ENCODE measurements at places on chromosomes 5 and 9.

DNA sequence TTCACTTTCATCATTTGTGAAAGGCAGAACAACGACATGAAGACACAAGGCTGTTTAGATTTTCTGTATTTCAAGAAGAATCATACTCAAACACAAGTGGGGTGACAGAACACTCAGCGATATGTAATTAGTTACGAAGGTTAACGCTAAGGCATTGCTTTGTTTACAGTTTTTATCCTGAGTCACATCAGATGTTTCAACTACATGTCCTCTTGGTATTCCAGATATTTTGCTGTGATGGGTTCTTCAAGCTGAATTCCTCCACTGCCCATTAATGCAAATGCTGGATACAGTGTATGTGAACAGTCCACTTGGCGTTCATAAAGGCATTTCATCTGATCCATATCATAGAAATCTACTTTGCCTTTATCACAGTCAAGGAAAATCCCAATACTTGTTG is 43.4 kb downstream of the TRIM36 start:
- no peak for DNase-seq

GRCh38 chr5:155929112-155929511 is 397.9 kb upstream of the SGCD start:
- DNase-seq, result no peak

DNA sequence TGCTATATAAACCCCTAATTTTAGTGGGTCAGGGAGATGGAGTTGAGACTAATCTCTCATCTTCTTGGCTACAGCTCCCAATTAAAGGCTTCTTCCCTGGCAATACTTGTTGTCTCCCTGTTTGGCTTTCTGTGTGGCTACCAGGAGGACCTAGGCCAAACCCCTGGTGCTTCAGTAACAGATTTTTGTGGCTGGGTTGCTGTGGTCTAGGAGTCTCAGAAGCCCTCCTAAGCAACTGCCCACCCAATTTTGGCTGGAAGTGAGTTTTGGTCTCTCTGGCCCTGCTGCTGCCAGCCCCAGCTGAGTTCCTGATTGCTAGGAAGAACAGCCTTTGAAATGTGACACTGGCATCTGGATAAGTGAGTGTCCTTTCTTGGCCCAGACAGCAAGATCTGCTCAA is 9.8 kb downstream of the RIGI start:
- no peak for DNase-seq

DNA sequence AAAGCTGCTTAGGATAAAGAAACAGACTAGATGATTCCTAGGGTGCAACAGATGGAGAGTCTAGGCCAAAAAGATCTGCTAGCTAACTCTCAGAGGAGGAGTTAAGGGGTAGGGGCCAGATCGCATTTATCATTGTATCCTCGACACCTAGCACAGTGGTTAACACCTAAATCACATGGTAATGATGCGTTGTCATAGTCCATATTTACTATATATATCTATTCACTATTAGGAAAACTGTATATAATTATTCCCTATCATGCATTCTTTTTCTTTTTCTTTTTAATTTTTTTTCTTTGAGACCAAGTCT is 92.8 kb upstream of the SLC44A1 start:
- DNase-seq, result no peak

GRCh38 chr5:173924899-173925298 is 36.8 kb downstream of the CPEB4 start:
- DNase-seq, result no peak

GRCh38 chr5:35285011-35285410 is 54.7 kb upstream of the PRLR start:
- DNase-seq, result no peak

DNA sequence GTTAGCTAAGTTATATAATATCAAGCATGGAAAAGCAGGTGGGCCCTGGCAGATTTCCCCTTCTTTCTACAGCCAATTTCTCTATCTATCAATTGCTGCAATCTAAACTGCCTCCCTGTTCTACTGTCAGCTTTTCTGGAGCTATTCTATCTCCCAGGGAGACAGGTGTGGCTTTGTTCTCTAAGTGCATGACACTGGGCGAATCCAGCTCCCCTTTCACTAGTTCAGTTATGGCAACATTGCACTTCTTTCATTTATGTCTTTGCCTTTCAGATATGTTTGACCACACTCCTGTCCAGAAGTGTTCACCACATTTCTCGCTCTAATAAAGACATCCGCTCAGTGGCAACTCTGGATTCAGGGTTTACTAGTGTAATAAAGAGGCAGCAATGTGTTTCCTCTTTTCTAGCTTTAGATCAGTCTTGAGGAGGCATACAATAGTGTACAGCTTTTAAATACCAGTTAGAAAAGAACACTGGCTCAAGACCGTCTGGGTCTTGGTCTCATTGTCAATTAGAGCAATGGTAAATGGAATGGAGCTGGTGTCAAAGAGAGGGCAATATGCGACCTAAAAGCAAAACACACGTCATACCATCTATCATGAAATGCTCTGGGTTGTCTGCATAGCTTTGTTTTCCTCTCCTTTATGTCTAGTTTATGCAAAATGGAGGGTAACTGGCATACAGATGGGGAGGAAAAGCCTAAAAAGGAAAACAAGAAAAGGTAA is 197.0 kb downstream of the SLF1 start:
- peak; percentile 86 for DNase-seq

DNA sequence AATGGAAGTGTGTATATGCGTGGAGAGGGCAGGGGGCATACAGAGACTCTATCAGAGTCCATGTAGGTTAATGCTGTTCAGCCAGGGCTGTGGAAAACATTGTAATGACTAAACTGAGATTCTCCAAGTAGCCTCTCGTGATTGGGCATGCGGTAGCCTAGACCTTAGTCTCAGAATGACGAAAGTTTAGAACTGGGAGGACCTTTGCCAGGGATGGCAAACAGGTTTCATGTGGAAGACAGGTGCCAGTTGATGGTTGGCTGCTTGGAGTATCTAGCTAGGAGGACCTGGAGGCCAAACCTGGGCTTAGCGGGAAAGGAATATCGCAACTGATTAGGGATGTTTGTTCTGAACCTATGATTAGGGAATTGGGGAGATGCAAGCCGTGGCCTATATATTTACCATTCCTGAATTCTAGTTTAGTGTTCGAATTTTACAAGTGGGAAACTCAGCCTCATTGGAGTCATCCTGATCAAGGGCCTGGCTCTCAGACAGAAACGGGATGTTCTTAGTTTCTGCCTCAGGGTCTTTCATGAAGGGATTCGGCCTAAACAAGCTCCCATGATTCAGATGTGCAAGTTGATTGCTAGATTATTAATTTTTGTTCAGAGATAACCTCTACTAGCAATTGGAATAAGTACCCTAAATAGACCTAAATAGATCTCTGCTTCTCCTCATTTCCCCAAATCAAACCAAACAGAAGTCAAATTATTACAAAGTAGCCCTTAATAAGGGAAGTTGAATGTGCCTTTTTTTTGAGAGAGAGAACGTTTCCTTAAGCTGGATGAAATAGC is 26.8 kb upstream of the TJP2 start:
- DNase-seq, result no peak

- no peak for DNase-seq
Observed at GRCh38 chr5:57824047-57824446, 341.4 kb upstream of the ACTBL2 start.

- DNase-seq, result peak; percentile 25
Observed at GRCh38 chr5:102153003-102153759, 142.9 kb downstream of the SLCO4C1 start.

DNA sequence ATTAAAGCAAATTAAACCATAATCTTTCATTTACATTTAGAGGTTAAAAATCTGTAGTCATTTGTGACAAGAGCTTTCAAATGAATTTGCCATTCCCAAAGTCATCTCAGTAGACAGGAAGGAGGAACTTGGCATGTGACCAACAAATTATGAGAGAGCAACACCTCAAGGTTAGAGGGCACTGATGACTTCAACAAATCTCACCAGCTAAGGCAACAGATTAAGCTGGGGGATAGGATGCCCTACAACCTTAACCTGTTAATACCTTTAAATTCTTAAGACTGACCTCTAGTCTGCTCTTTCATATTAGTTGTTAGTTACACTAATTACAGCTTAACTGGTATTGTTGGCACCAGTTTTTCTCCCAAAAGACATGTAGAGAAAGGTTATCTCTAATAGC is 18.4 kb downstream of the POU5F2 start:
- peak; percentile 21 for DNase-seq

DNA sequence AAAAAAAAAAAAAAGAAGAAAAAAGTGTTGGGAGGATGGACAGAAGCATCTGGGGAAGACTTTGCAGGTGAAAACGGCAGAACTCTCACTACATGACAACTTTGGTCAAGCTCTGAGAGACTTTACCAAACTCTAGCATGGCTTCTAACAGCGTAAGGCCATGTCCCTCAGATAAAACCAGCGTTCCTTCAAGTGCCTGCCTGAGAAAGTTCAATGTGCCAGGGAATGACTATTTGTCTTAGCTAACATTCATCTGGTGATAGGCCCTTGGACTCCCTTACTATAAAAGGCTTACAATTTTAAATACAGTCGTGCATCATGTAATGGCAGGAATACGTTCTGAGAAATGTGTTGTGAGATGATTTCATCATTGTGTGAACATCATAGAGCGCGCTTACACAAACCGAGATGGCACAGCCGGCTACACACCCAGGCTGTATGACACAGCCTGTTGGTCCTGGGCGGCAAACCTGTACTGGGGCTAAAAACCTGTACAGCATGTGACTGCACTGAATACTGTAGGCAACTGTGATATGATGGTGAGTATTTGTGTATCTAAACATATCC is 14.9 kb upstream of the ZFP62 start:
- DNase-seq, result no peak

GRCh38 chr5:174312270-174312617 is 266.7 kb downstream of the NSG2 start:
- DNase-seq, result no peak

DNA sequence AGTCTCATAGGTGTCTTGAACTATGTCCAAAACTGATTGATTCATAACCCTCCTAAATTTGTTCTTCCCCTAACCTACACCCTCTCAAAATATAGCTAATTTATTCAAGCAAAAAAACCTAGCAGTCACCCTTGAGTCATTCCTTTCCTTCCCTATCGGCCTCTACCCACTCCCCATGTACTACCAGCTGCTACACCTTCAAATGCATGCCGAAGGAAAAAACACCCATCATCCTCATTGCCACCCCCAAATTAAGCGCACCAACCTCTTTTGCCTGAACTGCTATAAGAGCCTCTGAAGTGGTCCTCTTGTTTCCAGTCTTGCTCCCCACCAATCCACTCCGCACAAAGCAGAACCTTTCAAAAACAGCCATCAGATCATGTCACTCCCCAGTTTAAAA is 12.6 kb downstream of the LIFR start:
- no peak for DNase-seq

- no peak for DNase-seq
Observed at GRCh38 chr5:159833088-159833487, 83.2 kb upstream of the ADRA1B start.

GRCh38 chr5:9423571-9423970 is 122.3 kb downstream of the SEMA5A start:
- no peak for DNase-seq

GRCh38 chr9:133615606-133616188 is 6.5 kb upstream of the FAM163B start:
- DNase-seq, result no peak

GRCh38 chr9:71783120-71783523 is 14.8 kb upstream of the CEMIP2 start:
- peak; percentile 43 for DNase-seq

DNA sequence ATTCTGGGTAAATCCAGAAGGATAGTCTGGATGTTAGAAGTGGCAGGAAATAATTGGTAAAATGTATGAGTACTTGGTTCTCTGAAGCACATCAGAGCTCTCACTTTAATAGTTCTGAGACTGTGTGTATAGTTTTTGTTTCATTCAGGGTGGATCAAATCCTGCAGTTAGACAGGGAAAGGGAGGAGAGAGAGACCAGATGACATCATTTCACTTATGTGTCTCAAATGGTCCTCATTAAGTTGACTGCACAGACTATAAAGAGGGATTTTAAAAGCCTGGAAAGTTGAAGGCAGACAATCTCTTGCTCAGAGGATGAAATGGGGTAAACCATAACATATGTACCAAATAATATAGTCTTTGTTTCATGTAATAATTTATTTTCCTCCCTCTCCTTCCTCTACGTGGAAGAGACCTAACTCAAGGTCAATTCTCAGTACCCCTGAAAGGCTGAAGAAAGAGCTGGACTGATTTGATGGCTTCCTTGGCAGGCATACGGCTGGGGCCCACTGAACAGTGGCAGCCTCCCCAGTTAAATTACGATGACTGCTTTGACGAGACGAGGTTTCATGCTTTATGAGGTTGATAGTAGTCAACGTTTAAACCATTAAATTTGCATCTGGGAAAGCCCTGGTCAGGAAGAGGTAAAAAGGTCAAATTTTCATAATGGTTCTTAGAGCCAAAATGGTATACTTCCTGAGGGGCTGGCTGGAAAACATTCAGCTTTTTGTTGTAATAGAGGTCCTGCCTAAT is 395.1 kb upstream of the RPS23 start:
- DNase-seq, result no peak

GRCh38 chr5:168612996-168613395 is 33.8 kb upstream of the PANK3 start:
- no peak for DNase-seq

DNA sequence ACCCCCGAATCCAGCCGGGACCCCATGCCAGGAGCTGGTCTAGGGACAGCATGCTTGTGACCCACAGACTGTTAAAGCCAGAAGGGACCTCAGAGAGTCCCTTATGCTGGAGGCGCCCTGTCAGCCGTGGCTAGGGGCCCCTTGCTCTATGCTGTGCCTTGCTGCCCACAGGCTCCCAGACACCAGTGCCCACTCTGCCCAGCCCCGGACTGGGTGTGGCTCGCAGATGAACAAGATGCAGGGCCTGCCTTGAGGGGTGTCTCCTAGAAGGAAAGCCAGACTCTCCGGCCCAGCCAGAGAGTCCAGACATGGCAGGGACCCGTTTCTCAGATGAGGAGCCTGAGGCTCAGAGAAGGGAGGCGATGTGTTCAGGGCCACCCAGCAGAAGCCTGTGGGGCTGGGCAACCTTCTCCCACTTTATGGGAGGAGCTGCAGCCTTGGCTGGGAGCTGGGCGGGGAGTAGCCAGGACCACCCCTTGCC is 85.7 kb downstream of the LMX1B start:
- no peak for DNase-seq

DNA sequence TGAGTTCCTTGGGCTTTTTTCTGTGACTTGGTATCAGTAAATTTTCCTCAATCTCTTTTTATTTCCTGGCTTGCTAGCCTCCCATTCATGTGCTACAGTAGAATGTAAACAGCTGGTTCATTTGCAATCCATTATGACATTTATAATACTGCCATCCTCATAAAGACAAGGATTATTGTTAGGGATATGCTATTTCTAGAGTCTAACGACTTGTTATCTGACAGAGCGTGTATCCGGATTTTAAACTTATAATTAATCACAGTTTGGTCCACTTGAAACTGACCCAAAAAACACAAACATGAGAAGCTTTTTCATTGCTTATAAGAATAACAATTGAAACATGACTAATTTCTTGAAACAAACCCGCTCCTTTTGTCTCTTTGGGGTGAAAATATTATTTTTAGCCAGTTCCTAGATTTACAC is 585.8 kb downstream of the TLE4 start:
- DNase-seq, result no peak

GRCh38 chr9:90966031-90966290 is 164.3 kb downstream of the SYK start:
- no peak for DNase-seq

All from NCI-H146 (cell line).